ENCODE measurements at places on chromosomes 2 and 18.

DNA sequence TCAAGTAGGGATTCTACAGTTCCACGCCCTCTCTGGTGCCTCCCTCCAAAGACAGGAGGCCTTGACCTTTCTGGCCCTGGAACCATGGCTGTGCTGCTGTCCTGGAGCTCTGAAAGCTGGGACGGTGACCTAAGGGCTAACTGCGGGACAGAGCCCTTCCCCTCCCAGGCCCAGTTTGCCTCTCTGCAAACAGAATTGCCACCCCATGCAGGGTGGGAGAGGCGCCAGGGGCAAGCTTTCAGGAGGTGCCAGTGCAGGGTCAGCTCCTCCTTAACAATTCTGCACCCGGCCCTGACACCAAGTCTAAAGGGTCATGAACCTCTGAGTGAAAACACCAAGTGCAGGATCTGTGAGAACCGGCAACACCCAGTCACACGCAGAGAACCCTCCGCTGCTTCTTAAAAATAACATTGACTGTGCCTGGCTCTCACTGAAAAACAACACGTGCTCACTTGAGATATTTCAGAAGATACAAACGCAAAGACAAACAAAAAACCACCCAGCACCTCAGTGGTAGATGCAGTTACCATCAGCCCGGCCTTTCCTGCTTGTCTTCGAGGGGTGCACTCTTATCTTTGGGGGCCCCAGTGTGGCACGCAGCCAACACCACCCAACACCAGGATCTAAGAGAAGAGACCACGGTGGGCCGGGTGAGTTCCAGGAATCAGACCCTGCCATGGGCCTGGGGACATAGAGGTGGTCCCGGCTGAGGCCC lies 1.1 kb upstream of the SNED1 start:
- DNase-seq = no peak

- no peak for DNase-seq
These were observed 344.6 kb downstream of the ARHGAP15 start for GRCh38 chr2:143473820-143474219.

DNA sequence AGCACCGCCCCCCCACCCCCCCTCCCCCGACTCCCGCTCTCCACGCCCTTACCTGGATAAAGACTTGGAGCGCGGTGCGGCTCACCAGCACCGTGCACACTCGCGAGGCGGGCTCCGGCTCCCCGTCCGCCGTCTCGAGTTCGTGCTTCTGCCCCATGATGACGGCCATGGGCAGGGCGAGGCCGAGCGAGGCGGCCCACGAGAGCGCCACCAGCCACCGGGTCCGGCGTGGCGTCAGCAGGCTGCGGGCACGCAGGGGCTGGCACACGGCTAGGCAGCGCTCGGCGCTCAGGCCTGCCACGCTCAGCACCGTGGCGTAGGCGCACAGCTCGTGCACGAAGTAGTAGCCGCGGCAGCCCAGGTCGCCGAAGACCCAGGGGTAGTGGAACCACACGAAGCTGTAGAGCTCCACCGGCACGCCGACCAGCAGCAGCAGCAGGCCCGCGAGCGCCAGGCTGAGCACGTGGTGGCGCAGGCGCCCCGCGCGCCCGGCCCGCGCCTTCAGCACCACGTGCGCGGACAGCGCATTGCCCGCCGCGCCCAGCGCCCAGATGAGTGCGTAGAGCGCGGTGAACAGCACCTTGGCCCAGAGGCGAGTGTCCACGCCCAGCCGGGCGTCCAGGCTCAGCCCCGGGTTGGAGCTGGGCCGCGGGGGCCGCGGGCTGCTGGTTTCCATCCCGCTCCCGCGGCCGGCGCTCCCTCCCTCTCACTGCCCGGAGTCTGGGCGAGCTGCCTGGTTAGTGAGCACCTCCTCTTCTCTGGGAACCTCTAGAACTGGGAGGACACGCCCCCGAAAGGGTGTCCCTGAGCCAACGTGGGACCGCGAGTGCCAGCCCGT lies at the start of gene NTSR2:
Gene NTSR2 (minus strand): TSS at position 742 of the 838 bp plus-strand sequence. CDS start 66 bp downstream, at position 676.
- no peak for DNase-seq

GRCh38 chr2:55616551-55617174 lies 759 bp downstream of the PPP4R3B start:
- DNase-seq = peak; percentile 84

GRCh38 chr2:172488556-172488955 lies 61.2 kb downstream of the ITGA6 start:
- DNase-seq = no peak

DNA sequence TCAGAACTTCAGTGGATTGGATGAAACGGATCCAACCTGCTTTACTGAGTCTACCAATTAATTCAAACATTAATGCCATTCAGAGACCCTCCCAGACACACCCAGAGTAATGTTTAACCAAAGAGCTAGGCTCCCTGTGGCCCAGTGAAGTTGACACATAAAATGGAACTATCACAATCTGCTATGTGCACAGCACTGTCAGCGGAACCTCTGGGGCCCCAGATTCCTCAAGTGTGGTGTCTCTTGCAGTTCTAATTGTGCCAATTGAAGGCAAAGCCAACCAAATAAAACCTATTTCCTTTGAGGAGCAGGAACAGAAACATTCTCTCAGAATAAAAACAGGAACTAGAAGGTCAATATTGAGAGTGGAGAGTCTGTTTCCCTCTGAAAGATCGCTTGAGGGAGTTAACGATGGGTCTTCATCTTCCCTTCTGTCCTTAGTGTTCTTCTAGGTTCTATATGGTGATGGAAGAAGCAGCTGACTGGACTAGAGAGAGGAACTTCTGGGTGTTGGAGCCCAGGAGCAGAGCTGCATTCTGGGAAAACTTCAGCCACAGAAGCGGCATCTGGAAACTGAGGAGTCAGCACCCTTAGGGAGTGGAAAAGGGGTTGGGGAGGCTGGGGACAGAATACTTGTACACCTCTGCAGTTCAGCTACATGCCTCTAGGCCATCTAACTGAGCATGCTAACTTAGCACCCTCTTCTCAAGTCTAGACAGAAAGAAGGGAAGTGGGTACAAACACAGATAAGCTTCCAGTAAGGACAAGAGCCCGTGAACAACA lies 174.4 kb upstream of the FBXO11 start:
- DNase-seq = no peak

GRCh38 chr2:164052006-164052405 lies 316.2 kb upstream of the FIGN start:
- no peak for DNase-seq

GRCh38 chr18:28177828-28178635 lies 1.1 kb upstream of the CDH2 start:
- no peak for DNase-seq

DNA sequence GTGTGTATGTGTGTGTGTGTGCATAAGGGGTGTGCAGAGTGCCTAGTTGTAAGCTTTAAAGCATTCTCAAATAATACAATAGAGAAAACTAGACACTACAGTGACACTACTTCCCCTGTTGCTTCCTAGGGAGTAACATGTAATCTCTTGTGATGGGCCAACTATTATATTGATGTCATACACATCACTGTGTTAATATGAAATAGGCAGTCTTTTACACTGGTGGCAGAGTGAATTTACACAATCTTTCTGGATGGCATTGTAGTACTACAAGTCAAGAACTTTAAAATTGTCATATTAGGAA lies 488.0 kb upstream of the ZEB2 start:
- DNase-seq = no peak

- DNase-seq = no peak
These were observed 25.2 kb downstream of the NUP35 start for GRCh38 chr2:183149489-183149888.

- DNase-seq = no peak
These were observed 14.9 kb upstream of the ITM2C start for GRCh38 chr2:230849633-230850357.

- no peak for DNase-seq
These were observed 310.4 kb downstream of the LRRTM1 start for GRCh38 chr2:79994161-79994560.

- no peak for DNase-seq
These were observed 38.8 kb downstream of the DNER start for GRCh38 chr2:229675569-229675968.

DNA sequence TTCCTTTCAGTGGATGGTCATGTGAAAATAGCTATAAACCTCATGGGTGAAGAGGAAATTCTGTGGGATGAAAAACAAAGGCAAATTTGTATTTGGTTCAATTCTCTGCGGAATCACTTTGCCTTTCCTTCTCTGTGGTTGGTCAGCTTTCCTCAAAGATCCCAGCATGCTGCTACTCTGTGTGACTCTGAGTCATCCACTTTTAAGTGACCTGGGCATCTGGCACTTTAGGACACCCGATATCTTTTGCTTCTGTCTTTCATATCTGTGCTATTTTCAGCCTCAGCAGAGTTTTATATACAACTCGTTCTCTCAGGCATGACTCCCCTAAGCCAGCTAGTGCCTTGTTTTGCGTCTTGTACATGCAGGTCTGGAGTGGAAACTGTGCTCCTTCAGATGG lies 217.0 kb upstream of the PIEZO2 start:
- no peak for DNase-seq

DNA sequence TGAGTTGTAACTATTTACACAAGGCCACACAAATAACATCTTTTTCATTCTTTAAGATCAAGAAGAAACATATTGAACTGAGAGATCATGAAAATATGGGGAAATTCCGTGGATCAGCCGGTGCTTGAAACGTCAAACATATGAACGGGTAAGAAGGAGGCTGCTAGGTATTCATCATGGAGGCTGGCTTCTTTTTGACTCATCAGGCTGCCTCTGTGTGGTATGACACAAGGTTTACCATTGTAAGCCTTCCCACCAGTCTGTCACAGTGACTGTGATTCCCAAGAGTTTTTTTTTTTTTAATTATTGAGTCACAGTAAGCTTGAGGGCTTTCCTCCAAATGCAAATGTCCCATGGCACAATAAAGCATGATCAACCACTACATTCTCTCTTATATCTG lies 506.9 kb downstream of the BCL11A start:
- no peak for DNase-seq

DNA sequence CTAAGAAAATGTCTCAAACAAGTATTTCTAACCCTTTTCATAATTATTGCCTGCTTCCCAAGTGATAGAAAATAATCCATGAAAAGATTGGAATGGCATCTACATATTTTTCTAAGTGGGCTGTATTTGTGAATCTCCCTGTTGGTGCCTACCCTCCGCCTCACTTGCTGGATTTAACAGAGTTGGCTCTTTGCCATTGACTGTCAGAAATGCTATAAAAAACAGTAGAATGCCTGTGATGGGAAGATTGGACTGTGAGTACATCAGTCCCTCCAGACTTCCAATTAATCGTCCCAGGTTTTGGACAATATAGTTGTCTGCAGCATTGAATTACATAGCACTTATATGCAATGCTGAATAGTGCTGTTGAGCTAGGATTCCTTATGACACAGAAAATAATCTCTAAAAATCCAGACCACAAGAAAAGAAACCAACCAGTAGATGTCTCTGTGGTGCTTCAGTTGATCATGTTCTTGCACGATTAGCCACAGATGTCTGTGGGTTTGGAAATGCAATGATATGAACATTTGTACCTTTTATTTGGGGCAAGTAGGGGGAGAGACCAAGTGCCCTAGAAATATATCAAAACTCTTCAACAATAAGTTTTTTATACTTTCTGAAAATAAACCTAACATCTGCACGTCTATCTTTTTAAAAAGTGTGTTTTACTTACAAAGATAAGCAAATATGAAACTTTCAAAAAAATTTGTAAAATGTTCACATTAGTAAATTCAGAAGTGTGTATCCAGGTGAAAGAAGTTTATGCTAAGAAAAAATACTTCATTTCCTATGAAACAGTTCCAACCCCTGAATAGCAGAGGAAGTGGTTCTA lies 88.5 kb downstream of the DYNAP start:
- DNase-seq = peak; percentile 74

DNA sequence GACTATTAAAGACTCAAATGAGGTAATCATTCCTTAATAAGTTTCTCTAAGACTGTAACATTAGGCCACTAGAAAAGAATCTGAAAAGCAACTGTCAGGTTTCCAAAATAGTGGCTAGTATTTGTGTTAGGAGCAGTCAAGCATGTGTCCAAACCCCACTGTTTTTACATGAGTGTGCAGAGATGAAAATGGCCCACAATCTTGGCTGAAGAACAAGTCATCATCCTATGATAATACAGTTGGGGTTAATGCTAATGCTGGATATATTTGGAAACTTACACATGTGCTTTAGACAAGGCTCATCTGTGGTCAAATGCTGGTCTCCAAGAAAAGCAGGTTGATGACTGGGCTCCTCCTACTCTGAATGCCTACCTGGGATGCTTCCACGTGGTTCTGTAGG lies 73.6 kb downstream of the MAIP1 start:
- no peak for DNase-seq

GRCh38 chr2:191176305-191176704 lies 25.5 kb upstream of the STAT4 start:
- no peak for DNase-seq

GRCh38 chr2:237475704-237476141 lies 11.3 kb upstream of the MLPH start:
- peak; percentile 86 for DNase-seq

- no peak for DNase-seq
These were observed 95.6 kb downstream of the TNFRSF11A start for GRCh38 chr18:62420513-62421209.

DNA sequence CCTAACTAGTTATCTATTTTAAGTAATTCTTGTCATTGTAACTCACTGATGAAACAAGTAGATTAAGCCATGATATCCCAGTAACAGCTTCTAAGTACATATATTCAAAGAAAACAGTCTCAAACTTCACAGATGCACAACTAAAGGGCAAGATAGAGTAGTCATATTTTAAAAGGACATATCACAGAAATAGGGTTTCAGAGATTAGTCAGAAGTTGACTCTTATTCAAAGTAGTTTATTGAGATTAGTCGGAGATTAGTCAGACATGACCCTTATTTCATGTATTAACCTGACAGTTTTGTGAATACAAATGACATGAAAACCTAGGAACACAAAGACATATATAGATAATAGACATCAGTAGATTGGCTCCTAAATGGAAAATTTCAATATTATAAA lies 15.9 kb upstream of the CHAC2 start:
- peak; percentile 86 for DNase-seq

- no peak for DNase-seq
These were observed 14.4 kb upstream of the RPE start for GRCh38 chr2:209988010-209988409.

DNA sequence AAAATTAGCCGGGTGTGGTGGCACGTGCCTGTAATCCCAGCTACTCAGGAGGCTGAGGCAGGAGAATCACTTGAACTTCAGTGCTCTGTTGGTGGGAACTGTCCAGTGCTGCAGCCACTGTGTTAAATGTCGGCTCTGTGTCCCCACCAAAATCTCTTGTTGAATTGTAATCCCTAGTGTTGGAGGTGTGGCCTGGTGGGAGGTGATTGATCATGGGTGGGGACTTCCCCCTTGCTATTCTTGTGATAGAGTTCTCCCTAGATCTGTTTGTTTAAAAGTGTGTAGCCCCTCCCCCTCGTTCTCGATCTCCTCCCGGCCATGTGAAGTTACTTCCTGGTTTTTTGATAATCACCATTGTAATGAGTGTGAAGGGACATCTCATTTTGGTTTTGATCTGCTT lies 9.8 kb upstream of the RPL31 start:
- DNase-seq = no peak

Data from RKO (cell line).